Stimulated activated naive CD4-positive, alpha-beta T cell (primary cell): ENCODE measurements at places on chromosomes 7 and 10.
A peak's percentile ranks its signal among the peaks of the same experiment; 100 is the strongest.

- DNase-seq = no peak
Measured at GRCh38 chr10:100774223-100774622, 28.8 kb downstream of the PAX2 start.

DNA sequence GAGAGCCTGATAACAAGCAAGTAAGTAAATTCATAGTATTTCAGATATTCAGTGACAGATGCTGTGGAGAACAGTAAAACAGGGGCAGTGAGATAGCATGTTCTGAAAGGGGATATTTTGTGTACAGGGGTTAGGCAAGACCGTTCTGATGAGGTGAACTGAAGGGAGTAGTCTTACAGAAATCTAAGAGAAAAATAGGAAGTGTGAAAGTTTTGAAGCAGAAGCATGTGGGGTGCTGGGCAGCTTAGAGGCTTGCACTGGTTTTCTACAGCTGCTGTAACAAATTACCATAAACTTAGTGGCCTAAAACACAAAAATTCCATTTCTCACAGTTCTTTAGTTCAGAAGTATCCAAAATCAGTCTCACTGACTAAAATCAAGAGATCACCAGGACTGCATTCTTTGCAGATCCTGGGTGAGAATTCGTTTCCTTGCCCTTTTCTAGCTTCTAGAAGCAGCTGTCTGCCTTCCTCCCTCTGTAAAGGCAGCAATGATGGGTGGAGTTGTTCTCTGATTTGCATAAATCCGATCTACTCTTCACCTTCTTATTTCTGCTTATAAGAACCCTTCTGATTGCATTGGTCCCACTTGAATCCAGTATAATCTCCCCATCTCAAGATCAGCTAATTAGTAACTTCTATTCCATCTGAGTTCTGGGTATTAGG is 7.5 kb upstream of the KLF14 start:
- DNase-seq = no peak

DNA sequence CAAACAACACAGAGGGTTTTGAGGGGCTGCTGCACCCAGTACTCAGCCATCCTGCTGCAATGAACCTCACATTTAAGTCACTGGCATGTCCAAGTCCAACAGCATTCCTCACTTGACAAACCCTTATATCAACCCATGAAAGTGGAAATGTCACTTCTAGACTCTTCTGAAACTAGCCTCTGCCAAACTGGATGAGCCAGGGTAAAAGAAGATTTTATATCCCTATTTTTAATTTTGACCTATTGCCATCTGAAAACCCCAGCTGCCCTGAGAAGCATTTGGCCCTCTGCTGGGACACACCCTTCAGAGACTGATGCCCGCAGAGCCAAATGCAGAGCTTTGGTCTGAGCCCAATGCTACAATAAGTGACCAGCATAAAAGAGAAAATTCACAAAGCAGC is 201.1 kb downstream of the ANK3 start:
- DNase-seq = no peak

DNA sequence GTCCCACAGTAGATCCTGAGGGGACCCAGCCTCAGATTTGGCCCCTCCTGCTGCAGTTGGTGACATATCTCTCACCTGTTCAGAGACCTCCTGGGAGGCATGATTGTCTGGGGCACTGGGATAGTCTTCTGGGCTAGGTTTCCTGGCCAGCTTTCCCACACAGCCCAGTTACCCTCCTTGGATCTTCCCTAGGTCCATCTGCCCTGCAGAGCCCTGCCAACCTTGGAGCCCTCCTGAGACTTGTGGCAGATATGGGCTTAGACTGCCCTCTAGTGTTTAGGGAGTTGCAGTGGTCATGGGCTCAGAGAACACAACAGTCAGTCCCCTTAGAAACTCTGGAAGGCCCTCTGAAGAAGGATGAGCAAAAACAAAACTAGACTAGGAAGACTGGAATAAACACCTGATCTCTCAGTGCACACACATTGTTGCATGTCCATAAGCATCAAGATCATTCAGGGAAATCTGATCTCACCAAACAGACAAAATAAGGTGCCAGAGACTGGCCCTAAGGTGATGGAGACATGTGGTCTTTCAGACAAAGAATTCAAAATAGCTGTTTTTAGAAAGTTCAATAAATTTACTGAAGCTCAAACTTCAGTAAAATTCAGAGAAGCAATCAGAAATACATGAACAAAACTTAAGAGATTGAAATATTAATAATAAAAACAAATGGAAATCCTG is 324.6 kb downstream of the ATRNL1 start:
- no peak for DNase-seq

DNA sequence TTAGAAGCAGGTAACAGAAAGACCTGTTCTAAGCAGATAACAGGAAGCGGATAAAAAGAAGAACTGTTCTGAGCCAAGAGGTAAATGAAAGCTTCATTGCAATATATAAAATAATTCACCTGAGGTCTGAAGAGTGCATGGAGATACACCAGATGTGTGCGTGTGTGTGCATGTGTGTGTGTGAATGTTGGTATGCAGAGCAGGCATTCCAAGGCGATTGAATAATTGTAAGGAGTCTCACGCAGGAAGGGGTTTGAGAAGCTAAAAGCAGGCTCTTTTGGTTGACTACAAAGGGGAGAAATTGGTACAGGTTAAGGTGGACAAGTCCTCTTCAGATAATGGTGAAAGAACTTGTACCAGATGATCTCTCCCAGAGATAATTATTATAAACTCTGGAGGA is 450.6 kb downstream of the DNAJB9 start:
- no peak for DNase-seq

DNA sequence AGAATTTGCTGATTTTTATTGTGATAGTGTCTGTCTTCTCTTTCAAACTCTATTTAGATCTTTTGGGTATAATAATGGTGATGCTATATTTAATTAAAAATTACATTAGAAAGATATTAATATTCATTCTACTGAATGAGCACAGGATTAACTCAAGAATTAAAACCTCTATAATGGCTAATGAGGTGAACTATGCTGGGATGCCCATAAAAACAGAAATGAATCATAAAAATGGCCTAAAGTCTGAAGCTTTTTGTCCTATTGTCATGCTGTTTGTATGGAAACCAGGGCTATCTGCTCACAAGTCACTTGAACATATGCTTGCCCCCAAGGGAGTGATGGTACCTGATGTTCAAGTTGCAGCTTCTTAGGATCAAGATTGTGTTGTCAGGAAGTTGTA is 76.2 kb upstream of the ICA1 start:
- no peak for DNase-seq

DNA sequence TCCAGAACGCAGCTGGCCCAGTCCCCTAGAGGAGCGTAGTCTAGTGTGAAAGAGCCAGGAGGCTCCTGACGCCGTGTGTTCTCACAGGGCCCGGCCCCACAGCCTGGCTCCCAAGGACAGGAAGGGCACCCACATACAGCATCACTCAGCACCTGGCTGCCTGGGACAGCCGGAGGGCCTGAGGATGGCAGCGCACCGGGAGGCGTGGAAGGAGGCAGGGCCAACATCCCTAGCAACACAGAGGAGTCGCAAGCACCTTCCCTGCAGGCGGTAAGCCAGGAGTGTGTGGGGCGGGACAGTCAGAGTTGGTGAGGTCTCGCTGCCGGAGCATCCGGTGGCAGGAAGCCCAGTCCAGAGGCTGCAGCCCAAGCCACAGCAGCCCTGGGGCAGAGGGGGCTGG is 125.8 kb downstream of the MAD1L1 start:
- DNase-seq = no peak

DNA sequence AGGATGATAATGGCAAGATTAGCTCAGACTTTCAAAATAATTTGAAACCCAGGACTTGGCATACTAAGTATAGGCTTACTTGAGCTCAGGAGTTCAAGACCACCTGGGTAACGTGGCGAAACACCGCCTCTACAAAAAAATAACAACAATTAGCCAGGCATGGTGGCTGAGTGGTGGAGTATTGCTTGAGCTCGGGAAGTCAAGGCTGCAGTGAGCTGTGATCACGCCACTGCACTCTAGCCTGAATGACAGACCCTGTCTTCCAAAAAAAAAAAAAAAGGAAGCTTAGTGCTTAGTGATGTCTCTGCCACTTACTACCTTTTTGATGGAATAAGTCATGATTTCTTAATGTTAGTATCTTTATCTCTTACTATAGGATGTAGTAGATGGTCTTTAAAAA is 25.5 kb downstream of the RABGEF1 start:
- DNase-seq = no peak

DNA sequence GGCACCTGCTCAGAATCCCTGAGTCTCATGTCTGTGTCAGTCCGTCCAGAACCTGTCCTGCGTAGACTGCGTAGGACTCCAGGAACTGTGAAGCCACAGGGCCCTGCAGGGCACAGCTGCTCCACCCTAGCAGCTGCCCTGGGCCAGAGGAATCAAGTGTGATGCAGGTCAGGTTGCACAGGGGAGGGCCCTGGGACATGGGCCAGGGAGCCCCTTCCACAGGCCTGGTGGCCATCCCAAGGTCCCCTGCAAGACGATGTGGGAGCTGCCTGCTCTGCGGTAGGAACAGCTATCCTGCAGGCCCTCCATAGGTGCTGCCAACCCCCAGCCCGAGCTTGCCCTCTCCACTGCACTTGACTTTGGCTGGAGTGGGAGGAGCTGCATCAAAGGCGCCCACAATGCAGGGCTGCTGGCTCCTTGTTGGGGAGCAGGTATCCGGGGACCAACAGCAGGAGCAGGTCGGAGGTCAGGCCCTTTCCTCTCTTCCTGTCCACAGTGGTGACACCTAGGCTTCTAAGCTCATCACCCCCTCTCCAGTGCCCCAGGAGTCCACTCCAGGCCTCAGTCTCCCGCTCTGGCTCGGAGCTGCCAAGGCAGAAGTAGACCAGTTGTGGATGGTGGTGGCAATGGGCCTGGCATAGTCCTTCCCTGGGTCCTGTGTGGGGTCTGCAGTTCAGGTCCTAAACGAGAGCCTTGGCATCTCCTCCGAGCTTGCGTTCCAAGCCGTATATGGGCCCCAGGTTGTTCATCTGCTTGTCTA is 149.1 kb downstream of the MAPK8 start:
- no peak for DNase-seq

GRCh38 chr10:123241391-123242141 is 87.4 kb downstream of the BUB3 start:
- DNase-seq = peak; percentile 56

DNA sequence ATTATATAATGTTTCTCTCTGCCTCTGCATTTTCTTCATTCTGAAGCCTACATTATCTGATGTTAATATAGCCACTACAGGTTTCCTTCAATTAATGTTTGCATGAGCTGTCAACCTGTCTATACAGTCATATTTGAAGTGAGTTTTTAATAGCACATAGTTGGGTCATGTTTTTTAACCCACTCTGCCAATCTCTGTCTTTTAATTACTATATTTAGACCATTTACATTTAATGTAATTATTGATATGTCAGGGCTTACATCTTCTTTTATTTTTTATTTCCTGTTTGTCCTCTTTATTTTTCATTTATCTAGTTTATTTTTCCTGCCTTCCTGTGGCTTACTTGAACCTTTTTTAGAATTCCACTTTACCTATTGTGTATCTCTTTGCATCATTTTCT is 124.3 kb upstream of the PDE1C start:
- DNase-seq = no peak

- DNase-seq = no peak
Measured at GRCh38 chr10:78856421-78856820, 212.3 kb upstream of the ZMIZ1 start.

- DNase-seq = no peak
Measured at GRCh38 chr7:35784332-35784731, 16.5 kb upstream of the SEPTIN7 start.

DNA sequence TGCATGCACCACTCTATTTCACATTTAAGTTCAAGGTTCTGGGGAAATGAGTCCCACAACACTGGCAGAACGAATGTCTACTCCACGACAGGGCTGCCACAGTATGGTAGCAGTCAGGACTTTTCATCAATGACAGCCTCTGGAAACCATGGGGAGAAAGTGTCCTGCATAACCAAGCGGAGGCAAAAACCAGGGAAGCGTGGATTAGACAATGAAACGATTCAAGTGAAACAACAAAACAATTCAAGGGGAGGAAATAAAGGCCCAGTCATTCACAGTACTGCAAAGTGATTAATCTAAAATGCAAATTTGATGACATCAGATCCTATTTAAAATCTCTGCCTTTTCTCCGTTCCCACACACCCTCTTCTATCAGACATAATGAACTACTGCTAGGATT is 168.2 kb downstream of the DPY19L1 start:
- no peak for DNase-seq
